ENCODE measurements at places on chromosomes 7 and 10.
A peak's percentile ranks its signal among the peaks of the same experiment; 100 is the strongest.

- DNase-seq, result no peak
Observed at GRCh38 chr7:144725070-144725469, 110.8 kb downstream of the TPK1 start.

GRCh38 chr10:99975942-99976809, 33.6 kb downstream of the DNMBP start:
- no peak for DNase-seq

DNA sequence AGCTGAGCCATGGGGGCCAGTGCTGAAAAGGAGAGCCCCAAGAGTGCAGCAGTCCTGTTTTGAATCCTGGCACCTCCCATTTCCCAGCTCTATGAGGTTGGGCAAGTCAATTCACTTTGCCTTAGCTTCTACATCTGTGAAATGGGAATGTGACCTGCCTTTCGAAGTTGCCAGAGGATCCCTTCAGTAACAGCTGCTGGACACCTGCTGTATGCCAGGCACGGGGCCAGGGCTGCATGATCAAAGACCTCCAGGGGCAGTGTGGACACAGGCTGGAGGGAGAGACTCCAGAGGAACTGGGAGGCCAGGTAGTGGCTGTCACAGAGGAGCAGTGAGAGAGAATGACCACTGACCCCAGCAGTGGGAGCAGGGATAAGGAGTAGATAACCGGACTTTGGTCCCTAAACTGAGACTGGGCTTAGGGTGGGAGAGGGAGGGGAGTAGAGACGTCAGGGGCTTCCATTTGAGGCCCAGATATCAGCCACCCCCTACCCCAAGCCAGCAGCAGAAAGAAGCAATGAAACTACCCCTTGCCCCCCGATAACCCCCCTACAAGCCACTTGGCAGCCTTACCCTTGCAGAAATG, 45.2 kb downstream of the SRRM3 start:
- peak; percentile 35 for DNase-seq

DNA sequence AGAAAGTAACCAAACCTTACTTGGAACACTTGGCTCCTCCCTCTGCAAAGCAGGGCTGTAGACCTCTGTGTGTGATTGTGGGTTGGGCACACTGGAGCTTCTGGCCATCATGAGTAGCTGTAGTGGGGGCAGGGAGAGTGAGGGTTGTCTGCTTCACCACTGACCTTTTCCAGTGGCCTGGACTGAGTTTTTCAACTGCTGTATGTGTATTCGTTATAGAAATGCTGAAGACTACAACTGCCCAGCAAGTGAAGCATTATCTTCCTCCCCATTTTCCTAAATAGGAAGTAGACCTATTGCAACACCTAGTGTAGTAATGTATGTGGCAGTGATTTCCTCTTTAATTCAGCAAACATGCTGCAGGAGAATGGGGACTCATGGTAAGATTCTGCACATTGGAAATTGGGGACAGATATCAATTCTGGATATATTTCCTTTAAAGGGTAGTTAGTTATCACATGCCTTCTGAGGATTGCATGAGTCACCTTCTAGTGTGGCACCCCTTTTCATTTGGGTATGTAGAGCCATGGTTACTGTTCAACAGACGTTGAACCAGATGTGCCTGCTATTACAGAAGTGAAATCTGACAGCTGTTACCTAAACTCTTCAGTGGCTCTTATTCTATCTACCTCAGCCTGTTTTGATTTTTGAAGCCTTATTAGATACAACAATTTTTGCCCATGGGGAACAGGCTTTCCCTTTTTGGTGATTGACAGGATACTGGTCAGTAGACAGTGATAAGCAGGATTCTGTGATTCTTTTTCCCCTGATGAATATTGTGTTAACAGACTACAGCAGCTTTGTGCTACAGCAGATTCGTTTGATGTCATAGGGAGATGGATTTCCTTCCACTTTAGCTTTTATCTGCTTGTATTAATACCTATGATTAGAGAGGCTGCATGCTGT, 130.9 kb downstream of the SND1 start:
- DNase-seq, result no peak

DNA sequence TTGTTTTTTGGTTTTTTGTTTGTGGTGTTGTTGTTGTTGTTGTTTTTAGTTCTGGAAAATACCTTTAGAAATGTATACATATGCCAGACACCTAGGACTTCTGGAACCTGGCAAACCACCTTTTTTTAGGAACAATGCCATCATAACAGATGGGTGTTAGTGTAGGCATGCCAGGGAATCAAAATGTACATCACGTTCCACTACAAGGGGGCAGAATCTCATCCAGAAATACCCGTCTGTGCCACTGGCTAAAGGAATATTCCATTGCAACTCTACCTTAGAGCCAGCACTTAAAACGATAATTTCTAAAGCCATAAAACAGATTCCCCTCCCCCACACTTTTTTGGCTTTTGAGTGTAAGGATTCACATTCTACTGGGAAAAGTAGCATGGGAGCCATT, 239.8 kb downstream of the ETV1 start:
- DNase-seq, result no peak

- peak; percentile 26 for DNase-seq
Observed at GRCh38 chr10:29703271-29703670, 68.5 kb upstream of the SVIL start.

DNA sequence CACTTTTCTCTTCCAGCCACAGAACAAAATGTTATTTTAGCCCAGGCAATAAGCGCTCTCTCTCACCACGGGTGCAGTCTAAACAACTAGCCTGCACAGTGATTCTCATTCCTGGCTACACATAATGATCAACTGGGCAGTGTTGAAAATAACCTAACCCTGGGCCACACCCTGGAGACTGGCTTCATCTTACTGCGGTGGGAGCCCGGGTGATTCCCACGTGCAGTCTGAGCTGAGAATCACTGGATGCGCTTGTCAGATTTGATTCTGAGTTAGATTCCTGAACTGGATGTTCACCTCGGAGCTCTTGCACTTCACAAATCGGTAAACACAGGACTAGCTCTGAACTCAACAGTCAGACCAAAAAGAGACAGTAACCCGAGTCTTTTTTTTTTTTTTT, 14.9 kb downstream of the ZC3HAV1 start:
- peak; percentile 15 for DNase-seq

GRCh38 chr7:141864765-141865447, 23.6 kb upstream of the PRSS37 start:
- no peak for DNase-seq

GRCh38 chr10:69813632-69814031, 11.9 kb downstream of the COL13A1 start:
- DNase-seq, result no peak

DNA sequence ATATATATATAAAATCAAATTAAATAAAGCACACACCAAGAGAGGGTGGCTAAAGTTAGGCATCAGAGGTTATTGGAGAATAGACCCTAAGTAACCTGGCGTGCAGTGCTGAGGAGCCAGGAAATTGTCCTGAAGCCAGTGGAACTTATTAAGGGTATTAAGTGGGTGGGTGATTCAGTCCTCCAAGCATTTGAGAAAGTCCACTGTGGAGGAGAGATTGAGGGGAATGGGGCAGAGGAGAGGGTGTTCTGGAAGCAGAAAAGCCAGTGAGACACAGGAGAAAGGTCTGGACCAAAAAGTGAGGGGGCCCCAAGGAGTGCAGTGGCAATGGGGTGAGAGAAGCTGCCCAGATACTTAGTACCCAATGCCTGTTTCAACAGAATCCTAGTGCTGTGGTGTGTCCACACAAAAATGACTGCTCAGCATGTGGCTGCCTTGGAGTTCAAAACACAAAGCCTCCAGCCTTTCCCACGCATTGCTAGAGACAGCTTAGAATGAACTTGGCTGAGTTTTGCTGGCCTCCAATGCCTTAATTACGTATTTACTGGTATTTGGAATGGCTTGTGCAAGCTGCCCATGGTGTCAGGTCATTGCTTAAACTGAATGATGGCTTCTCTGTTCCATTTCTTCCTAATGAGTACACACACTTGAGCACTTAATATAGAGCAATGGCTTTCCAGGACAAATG, 44.9 kb upstream of the CHST15 start:
- DNase-seq, result no peak

DNA sequence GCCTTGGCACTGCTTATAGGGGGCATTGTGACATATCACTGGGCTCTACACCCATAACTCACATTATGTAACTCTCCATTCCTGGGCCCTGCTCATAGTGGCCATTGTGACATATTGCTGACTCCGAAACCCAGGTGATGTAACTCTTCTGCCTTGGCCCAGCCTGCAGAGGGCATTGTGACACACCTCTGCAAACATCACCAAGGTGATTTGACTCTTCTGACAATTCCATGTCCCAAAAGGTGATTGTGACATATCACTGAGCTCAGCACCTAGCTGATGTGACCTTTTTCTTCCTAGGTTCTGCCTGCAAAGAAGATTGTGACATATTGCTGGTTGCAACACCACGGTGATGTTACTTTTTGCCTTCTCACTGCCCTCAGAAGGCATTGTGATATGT, 36.5 kb upstream of the ZNF680 start:
- no peak for DNase-seq

DNA sequence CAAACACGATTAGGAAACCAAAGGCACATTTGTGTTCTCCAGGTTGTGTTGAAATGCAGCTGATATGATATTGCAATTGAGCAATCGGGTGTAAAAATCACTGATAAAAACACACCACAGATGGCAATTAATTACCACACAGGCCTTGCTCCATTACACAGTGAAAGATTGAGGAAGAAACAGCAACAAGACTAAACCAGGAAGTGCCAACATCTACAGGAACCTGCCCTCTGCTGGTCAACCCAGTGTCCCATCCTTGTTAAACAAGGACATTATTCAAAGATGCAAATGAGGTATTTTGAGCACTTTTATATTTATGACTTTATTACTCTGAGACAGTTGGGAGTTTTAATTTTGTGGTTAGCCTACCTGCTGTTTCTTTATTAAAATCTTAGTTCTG, 765.6 kb upstream of the GHITM start:
- DNase-seq, result no peak

- DNase-seq, result peak; percentile 92
Observed at GRCh38 chr7:73715648-73716317, 3.7 kb downstream of the STX1A start.

GRCh38 chr10:130714742-130715467, 578.7 kb downstream of the GLRX3 start:
- DNase-seq, result no peak

- no peak for DNase-seq
Observed at GRCh38 chr10:18221123-18221522, 80.9 kb downstream of the CACNB2 start.
